Upper lobe of right lung (tissue), 1 donor: ENCODE measurements at places on chromosomes 12 and 14.

DNA sequence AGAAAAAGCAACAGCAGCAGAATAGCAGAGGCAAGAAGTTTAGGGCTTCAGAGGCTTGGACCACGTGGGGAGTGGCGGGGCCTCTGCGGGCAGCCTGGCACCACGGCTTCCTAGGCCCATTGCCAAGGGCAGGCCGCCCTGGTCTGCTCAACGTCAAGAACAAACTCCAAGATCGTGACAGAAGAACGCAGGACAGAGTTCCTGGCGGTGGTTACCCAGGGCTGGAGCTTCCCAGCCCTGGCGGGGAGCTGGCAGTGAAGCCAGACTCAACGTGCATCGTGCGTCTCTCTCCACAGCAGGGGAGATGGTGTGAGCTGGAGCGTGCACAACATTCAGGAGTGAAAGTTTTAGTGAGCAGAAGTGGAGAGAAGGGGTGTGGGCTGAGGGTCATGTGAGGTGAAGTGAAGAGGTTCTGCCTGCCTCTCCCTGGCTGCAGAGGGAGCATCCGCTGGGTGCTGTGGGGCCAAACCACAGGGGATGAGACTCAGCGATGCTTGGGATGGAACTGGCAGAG is 13.9 kb upstream of the CACNA2D4 start:
- DNase-seq: peak; percentile 68

DNA sequence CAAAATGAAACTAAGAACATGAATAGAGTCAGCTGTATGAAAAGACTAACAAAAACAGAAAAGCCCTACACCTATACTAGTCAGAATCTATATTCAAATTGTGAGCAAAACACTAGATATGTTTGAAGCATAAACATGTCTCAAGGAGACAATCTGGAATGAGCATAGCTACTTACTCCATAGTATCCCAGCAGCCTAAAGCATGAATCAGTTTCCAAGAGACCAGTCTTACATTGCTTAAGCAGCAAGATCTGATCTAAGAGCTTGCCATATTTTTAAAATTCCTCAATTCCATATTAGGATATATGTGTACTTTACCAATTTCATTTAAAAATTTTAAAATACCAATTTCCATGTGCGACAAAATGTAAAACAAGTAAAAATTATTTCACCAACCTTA is 7.7 kb downstream of the CAPS2 start:
- no peak for DNase-seq

DNA sequence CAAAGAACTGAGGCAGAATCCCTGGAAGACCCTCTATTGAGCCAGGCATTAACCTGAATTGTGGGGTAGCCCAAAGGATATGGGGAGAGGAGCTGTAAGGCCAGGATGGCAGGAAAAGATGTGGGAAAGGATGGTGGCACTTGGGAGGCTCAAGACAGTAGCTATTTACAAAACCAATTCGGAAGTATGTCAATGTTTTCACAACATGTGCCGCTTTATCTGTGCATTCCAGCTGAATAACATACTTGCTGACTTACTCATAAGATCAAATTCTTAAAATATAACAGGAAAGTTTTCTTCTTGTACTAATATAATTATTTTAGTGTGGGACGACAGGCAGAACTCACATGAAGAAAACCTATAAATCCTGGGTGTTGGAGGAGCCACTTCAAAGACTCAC is 10.6 kb downstream of the BBS10 start:
- DNase-seq: no peak

- DNase-seq: no peak
Observed at GRCh38 chr14:61672796-61673195, 22.5 kb upstream of the HIF1A start.

- DNase-seq: no peak
Observed at GRCh38 chr14:50774542-50775267, 56.3 kb downstream of the NIN start.

- no peak for DNase-seq
Observed at GRCh38 chr12:29160230-29160629, 11.2 kb downstream of the FAR2 start.

DNA sequence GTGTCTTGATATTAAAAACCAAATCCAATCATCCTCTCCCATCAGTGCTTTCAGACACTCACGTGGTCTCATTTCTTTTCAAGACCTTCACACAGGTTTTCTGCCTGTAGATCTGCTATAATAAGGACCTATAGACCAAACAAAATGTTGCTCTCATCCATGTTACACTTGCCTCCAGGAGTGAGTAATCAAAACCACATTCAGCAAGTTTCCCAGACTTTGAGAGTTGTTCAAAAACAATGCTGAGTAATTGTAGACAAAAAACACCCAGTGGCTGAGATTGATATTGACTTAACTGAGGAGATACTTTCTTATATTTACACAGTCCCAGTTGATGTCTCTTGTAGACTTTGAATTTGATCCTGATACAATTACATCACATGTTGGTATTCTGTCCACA is 383.1 kb downstream of the TMEM132D start:
- no peak for DNase-seq

GRCh38 chr14:94979891-94980290 is 177.4 kb downstream of the DICER1 start:
- no peak for DNase-seq

- DNase-seq: no peak
Observed at GRCh38 chr14:79177106-79177505, 1006.9 kb downstream of the NRXN3 start.

GRCh38 chr12:107319533-107320032 is 226.2 kb upstream of the CRY1 start:
- DNase-seq: no peak

DNA sequence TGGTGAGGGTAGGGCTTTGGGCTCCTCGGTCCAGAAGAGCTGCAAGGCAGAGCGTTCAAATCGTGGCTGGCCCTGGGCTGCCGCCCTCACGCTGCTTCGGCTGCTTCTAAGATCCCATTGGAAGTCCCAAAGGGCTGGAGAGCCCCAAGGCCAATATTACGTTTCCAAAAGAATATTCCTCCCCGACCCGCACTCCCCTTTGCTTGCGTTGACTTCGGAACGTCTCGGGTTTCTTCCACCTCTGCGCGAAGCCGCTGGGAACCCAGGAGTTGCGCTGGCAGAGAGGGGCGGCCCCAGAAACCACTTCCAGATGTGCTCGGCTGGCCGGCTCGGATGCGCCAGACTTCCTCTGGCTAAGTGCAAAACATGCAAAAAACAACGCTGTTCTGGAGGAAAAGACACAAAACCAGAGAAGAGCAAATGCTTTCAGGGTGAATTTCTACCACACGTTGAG is at the start of gene GLT8D2:
GLT8D2 (minus strand) TSS at position 285 of the 454 bp plus-strand sequence. CDS start 30,539 bp downstream, outside the sequence.
- DNase-seq: peak; percentile 71

DNA sequence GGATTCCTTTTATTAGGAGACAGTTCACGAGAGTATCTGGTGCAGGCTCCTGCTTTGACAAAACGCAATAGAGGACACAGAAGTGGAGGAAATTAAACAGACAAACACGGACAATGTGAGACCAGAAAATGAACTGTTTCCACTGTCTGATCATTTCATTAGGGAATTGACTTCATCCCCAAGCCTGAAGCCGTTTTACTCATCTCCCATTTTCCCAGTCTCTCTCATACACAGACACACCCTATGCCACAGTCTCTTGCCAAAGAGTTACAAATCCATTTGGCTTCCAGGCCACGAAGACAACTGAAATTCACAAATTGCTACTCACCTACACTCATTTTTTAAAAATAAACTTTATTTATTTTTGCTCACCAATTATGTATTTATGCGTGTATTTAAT is 1087.8 kb upstream of the TMEM132C start:
- no peak for DNase-seq

GRCh38 chr14:28754209-28754985 is 12.2 kb upstream of the FOXG1 start:
- DNase-seq: no peak

GRCh38 chr12:122001466-122002209 is 20.0 kb upstream of the BCL7A start:
- DNase-seq: no peak

DNA sequence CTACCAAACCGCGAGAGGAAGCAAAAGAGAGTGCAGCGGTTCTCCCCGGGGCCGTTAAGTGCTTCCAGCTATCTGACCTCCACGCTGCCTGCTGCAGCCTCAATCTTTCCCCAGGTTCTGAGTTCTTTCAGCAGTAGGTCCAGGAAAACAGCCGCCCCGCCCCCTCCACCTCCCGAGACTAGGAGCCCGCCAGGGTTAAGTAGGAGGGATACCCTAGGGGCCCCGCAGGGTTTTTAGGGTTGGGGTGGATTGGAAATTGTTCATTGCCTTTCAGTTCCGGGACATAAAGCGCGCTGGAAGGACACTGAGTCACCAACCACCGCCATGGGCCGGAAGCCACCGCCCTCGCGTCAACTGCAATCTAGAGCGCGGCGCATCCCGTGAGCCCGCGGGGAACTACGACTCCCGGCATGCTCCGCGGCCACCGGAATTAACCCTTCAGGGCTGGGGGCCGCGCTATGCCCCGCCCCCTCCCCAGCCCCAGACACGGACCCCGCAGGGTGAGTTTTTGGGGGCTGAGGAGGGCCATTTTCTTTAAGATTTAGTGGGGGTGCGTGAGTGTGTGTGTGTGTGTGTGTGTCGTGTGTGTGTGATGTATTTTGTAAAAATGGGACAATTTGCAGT is at the start of gene MYL6B:
MYL6B (plus strand) TSS at position 456 of the 624 bp plus-strand sequence. CDS start 1,332 bp downstream, outside the sequence.
- peak; percentile 97 for DNase-seq

DNA sequence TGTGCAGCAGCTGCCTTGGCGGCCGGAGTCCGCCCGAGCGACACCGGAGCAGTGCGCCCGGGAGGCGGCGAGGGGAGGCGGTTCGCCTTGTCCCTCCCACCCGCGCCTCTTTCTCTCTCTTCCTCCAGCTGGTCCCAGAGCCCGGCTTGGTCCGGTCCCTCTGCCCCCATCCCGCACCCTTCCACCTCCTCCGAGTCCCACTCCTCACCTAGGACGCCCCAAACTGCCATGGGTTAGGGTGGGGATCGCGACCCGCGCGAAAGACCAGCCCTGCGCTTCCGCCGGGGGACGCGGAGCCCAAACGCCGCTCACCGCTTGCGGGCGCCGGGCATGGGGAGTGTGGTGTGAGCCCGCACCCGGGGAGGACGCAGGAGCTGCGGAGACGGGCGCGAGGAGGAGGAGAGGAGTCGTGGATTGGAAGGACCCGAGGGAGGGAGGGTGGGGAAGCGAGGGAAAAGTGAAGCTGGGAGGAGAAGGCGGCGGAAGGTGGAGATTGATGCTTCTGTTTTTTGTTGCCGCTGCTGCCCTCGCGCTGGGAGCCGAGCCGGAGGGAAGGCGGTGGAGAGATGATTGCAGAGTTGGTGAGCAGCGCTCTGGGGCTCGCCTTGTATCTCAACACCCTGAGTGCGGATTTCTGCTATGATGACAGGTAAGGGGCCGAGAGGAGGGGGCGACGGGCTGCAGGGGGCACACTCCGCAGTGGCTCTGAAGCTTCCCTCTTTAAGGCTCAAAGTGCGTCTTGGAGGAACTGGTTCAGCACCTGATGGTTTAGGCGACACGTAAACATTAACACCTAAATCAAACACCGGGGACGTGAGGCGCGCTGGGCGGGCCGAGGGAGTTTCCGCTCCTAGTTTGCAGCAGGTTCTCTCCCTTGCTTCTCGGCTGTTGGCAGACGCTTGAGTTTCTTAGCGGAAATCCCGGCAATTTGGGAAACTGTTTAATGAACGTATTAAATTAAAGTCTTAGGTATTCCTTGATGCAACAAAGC is 610 bp downstream of the TMTC2 start:
- peak; percentile 78 for DNase-seq

GRCh38 chr12:59093073-59093772 is 172.9 kb upstream of the LRIG3 start:
- DNase-seq: no peak

GRCh38 chr12:54216797-54217661 is 28.2 kb upstream of the SMUG1 start:
- peak; percentile 82 for DNase-seq

DNA sequence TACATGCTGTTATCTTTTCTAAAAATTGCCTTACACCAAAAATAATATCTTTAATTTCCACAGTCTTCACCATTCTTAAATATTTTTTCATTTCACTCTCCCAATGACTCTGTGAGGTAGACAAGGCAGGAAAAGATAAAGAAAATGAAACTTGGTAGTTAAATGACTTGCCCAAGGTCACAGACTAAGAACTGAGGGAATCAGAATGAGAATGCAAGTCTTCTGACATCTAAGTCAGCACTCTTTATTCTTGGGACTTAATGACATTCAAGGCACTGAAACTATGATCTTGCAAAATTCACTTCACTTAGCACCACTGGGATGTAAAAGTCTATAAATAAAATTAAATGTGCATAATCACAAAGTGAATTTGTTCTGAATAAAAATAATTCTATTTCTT is 104.5 kb downstream of the SLC2A13 start:
- no peak for DNase-seq

- DNase-seq: no peak
Observed at GRCh38 chr14:65019944-65020566, 33.4 kb downstream of the FNTB start.

DNA sequence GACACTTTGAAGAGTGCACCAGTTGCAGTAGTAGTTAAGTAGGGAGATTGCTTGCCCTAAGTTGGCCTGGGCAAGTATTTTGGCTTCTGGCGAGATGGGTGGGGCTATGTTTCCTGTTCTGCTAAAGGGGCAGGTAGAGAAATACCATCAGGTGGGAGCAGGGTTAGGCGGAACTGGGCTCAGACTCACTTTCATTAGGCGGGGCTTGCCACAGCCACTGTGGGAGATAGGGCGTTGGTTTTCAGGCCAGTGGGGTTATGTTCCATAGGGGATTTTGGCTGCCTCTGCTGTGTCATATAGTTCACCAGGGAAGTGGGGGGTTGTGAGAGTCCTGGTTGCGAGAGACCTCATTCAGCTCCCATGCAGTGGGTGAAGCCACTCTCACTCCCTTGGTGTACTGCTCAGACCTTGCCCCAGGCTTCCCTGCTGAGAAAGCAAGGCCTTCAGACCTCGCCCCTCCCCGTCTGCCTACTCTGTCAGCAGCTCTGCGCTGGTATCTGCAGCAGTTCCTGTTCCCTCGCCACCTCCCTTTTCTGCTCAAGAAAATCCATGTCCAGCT is 43.3 kb downstream of the AEBP2 start:
- no peak for DNase-seq

- no peak for DNase-seq
Observed at GRCh38 chr12:100672075-100672592, 98.7 kb downstream of the GAS2L3 start.

GRCh38 chr14:51360592-51360991 is 120.5 kb downstream of the TMX1 start:
- no peak for DNase-seq

GRCh38 chr12:47038270-47038748 is 41.1 kb upstream of the PCED1B start:
- no peak for DNase-seq

- no peak for DNase-seq
Observed at GRCh38 chr12:92186038-92186470, 40.4 kb upstream of the BTG1 start.

- DNase-seq: no peak
Observed at GRCh38 chr12:110104188-110105094, 19.7 kb upstream of the IFT81 start.

DNA sequence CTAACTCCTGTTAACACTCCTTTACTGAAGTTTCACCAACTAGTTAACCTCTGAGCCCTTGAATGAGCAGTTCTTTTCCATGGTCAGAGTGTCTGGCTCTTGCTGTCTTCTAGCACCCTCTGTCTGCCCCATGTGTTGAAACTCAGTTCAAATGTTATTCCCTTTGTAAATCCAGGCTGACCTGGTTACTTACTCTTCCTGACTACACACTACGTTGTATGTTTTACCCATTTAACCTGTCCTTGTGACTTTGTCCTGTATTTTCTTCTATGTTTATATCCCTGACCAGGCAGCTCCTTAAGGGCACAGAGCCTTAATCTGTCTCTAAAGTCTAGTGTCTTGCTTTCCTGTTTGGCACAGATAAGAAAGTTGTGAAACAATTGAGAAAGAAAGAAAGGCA is 389.0 kb upstream of the RPL10L start:
- no peak for DNase-seq

GRCh38 chr12:2243275-2243674 is 190.5 kb downstream of the CACNA1C start:
- no peak for DNase-seq
